Stimulated activated CD4-positive, alpha-beta T cell treated with anti-CD3 and anti-CD28 coated beads, Interleukin-15, amount 100 ng/mL, for 24 hours (primary cell): ENCODE measurements at places on chromosomes 3 and 15.
A peak's percentile ranks its signal among the peaks of the same experiment; 100 is the strongest.

DNA sequence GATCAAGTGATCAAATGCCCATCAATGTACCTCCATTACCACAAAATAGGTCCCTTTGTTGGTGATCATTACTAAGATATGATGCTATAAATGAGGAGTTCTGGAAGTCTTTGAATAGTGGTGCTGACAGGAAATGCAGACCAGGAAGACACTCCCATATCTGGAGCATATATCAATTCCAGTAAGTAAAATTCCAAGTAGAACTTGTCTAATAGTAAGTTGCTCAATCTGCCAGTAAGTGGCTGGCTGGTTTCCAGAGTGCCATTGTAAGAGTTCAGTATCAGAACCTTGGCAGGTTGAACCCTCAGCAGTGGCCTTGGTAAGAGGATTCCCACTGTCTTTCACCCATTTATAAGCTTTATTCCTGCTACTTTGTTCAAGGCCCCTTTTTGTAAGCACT is 379.9 kb upstream of the RBMS3 start:
- DNase-seq: no peak

DNA sequence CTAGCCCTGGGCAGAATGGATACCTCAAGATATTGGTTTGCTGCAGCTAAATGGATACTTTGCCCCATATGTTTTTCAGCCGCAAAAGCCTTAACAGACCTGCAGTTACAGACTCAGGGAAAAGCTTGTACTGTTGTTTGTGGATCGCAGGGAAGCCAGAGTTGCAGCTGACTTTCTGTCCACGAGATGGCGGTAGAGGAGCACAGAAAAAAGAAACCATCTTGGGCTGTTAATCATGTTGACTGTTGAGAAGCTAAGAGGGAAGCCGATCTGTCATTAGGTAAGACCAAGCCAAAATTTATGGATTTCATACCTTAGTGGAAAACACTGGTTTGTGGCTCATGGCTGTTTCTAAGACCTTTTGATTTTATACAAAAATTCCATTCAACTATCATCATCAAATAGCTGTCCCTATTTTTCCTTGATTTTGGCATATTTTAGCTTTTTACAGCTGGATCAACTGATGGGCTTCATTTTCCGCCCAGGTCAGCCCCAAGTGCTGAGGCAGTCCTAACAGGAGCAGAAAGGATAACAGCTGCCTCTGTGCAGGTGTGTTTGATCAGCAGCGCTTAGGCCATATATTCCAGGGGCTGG is 205.7 kb upstream of the ZPLD1 start:
- peak; percentile 79 for DNase-seq

GRCh38 chr3:48756640-48757039 is 39.6 kb upstream of the IP6K2 start:
- DNase-seq: no peak

GRCh38 chr3:11138371-11138770 is 15.9 kb upstream of the HRH1 start:
- DNase-seq: no peak

- no peak for DNase-seq
These were observed 65.2 kb downstream of the EIF4E3 start for GRCh38 chr3:71659864-71660591.

DNA sequence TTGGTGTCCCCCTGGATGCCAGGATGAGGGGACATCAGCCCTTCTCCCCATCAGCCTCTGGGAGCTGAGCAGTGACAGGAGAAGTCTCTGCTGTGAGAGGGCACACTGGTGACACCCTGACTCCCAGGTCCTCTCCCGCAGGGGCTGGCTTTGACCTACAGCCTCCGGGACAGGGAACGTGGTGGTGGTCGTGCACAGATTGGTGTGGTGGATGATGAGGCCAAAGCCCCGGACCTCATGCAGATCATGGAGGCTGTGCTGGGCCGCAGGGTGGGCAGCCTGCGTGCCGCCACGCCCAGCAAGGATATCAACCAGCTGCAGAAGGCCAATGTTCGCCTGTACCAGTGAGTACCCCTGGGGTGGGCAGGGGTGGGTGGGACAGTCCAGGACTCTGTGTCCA is 6.8 kb downstream of the VILL start:
- DNase-seq: no peak

GRCh38 chr15:60017538-60018520 is 13.7 kb downstream of the FOXB1 start:
- DNase-seq: no peak

- DNase-seq: no peak
These were observed 66.4 kb downstream of the CNOT10 start for GRCh38 chr3:32751377-32751776.

DNA sequence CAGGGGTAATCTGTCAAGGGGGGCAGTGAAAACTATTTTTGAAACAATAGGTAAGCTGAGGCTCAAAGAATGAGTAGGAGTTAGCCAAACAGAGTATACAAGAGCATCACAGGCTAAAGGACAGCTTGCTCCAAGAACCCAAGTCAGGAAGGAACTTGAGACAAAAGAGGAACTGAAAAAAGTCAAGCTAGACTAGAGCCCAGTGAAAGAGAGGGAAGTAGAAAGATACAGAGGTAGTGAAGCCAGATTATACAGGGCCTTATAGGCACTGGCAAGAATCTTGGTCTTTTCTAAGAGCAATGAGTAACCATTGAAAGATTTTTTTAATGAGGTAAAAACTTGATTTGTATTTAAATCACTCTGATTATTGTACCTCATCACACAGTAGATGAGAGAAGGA is 69.9 kb downstream of the FILIP1L start:
- DNase-seq: no peak

GRCh38 chr15:101070502-101071273 is 151.5 kb downstream of the LRRK1 start:
- DNase-seq: peak; percentile 9

DNA sequence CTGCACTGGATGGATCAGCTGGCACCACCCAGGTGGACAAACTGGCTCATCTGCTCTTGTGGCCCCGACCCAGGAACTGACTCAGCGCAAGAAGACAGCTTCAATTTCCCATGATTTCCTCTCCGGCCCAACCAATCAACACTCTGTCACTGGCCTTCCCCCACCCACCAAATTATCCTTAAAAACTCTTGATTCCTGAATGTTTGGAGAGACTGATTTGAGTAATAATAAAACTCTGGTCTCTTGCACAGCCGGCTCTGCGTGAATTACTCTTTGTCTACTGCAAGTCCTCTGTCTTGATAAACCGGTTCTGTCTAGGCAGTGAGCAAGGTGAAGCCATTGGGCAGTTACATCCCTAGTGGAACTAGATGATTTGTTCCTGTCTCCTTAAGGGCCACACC is 16.1 kb downstream of the BDH1 start:
- no peak for DNase-seq

GRCh38 chr15:72464251-72464650 is 9.9 kb upstream of the ARIH1 start:
- no peak for DNase-seq

GRCh38 chr15:96576596-96576995 is 246.1 kb downstream of the NR2F2 start:
- no peak for DNase-seq

GRCh38 chr3:116614795-116615362 is 94.7 kb upstream of the TUSC7 start:
- no peak for DNase-seq

DNA sequence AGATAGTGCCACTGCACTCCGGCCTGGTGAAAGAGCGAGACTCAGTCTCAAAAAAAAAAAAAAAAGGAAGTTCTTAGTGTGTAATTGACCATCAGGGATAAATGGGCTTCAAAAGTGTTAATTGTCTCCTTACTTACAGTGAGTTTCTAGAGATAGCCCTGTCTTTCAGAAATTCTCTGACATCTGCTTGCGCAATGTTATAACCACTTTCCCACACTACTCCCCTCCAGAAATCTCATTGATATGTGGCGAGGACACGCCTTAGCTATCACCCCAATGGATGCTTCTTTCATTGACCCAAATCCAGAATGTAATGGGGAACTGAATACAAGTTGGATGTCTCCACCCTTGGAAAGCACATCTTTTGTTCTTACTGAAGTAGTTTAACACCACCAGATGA is 70.9 kb downstream of the GMPS start:
- DNase-seq: no peak

DNA sequence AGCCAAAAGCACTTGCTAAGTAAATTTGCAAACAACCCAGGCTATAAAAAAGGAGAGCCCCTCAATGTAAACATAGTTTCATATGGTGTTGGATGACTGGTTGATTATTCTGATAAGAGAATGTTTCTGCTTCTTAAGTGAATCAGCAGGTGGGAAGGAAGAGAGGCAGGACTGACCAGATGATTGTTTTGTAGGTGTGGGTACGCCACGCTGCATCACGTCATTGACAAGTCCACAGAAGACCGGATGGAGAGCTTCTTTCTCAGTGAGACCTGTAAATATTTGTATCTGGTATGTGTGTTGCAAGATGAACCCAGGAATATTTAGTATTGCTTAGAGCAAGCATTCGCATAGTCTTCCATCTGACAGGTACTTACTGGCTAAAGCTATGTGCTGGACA is 23.4 kb downstream of the EDEM1 start:
- DNase-seq: no peak

DNA sequence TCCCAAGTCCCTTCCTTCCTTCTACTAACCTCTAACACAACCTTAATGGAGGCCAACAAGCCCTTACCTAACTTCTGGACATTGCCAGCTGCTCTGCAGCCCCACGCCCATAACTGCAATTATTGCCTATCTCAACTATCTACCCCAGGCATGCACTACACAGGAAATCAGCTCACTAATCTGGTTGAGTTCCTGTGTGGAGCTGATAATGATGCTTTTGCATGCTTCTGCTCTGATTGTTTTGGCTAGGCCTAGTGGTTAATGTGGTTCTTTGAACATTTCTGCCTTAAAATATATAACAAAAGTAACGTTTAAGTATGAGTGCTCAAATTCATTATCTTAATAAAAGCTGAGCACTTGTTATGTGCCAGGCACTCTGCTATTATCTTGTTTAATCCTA is 463.9 kb downstream of the MFSD1 start:
- DNase-seq: no peak

DNA sequence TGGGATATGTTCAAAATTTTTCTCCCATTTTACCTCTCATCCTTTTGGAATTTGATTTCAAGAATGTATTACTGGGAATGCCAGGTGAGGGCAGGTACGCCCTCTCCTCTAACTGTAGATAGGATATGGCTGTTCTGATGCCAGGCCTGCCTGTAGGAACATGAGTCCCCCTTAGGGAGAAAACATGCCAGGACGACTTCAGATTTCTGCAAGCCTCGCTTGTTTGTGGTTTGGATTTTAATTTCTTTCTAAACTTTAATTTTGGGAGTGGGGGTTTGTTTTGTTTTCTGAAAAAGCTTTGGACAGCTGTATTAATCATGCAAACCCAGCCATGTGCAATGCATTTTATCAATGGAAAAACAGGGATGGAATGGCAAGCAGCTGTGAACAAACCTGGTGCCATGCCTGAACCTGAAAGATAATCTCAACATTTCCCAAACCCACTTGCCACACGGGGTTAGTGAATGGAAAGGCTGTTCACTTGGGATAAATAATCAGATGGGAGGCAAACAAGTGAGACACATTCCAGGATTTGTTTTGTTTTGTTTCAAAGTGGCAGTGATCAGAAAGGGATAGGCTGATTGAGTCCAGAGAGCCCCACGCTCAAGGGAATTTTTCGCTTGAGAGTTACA is 207.6 kb downstream of the GAP43 start:
- no peak for DNase-seq

GRCh38 chr3:34419801-34420200 is 621.4 kb downstream of the PDCD6IP start:
- DNase-seq: no peak

GRCh38 chr3:81910244-81910852 is 148.9 kb upstream of the GBE1 start:
- peak; percentile 5 for DNase-seq

GRCh38 chr3:42063888-42064287 is 27.3 kb upstream of the TRAK1 start:
- no peak for DNase-seq

GRCh38 chr15:76034111-76034510 is 21.9 kb upstream of the NRG4 start:
- no peak for DNase-seq

GRCh38 chr3:13532085-13532484 is 16.8 kb upstream of the FBLN2 start:
- DNase-seq: no peak

DNA sequence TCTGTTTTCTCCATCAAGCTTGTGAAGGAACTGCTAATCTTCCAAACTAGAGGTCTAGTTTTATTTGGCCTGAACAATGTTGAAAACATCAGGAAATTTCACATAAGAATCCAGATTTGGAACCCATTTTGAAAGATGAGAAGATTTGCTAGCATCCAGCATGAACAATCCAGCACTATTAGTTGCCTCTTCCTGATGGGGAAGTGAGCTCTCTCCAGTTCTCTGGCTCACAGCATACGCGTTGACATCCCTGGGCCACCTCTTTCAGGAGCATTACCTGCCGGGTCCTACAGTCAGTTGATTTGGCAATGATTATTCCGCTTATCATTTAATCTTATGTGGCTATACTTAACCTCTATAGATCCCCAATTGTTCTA is 10.9 kb downstream of the GPR87 start:
- DNase-seq: no peak
